ENCODE measurements at places on chromosomes 7 and 10.

GRCh38 chr10:133465191-133465949, 11.6 kb downstream of the SCART1 start:
- DNase-seq, result no peak

- DNase-seq, result peak; percentile 62
Measured at GRCh38 chr7:22885797-22886261, 63.2 kb upstream of the TOMM7 start.

DNA sequence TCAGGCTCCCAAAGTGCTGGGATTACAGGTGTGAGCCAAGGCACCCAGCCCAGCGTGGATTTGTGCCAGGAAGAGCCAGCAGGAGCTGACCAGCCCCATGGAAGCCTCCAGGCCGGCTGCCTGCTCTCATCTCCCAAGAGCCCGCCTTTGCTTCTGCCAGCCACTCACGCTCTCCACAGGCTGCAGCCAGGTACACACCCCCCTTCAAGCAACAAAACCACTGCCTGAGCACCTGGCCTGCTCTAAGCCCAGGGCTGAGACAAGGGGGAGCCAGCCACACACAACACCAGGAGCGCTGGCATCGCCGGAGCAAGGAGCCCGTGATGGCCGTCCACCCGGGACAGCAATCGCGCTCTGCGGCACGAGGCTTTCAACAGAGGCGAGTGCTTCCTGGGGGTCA, 34.5 kb downstream of the MAD1L1 start:
- no peak for DNase-seq

GRCh38 chr7:130452951-130453350, 12.1 kb upstream of the CEP41 start:
- no peak for DNase-seq

- no peak for DNase-seq
Measured at GRCh38 chr10:9781666-9782065, 1236.0 kb upstream of the CELF2 start.

GRCh38 chr10:78342827-78343653, 309.4 kb downstream of the RPS24 start:
- no peak for DNase-seq

DNA sequence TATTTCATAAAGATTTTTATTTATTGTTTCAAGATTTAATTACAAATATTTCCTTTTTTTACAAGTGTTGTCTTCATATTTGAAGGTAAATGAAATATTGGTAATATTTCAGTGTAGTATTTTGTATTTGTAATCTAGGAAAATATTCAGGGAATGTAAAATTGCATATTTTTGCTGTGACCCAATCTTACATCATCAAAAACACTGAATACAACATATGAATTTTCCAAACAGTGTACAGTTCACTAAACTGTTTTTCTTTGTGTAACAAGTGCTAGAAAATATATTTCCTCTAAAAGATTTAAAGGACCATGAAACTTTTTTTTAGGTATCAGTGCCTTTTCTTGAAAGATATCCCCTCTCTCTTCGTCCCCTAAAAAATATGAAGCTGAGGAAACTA, 251.9 kb upstream of the KCND2 start:
- DNase-seq, result no peak

DNA sequence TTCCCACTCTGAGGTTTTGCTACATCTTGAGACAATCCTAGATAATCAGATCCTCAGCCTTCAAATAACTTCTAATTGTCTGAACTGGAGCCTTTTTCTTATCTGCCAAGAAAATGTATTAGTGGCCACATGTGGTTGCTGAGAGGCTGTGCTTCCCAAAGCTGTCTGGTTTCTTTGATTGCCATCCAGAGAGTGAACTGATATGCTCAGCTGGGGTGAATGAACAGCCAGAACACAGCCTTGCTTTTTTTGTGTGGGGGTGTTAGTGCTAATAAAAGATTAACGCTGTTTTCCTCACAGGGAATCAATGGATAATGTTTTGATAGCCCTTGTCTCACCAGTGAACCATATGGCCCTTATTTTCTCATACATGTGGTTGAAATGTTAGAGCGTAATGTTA, 66.9 kb downstream of the BBS9 start:
- DNase-seq, result no peak

DNA sequence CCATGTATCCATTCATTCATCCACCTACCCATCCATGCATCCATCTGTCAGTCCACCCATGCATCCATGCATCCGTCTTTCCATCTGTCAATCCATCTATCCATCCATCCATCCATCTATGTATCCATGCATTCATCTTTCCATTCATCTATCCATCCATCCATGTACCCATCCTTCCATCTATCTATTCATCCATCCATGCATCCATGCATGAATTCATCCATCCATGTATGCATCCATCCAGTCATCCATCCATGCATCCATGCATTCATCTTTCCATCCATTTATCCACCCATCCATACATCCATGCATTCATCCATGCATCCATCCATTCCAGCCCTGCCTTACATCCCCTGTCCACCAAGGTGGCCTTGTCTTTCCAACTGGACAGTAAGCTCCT, 45.7 kb downstream of the SORCS3 start:
- DNase-seq, result no peak

DNA sequence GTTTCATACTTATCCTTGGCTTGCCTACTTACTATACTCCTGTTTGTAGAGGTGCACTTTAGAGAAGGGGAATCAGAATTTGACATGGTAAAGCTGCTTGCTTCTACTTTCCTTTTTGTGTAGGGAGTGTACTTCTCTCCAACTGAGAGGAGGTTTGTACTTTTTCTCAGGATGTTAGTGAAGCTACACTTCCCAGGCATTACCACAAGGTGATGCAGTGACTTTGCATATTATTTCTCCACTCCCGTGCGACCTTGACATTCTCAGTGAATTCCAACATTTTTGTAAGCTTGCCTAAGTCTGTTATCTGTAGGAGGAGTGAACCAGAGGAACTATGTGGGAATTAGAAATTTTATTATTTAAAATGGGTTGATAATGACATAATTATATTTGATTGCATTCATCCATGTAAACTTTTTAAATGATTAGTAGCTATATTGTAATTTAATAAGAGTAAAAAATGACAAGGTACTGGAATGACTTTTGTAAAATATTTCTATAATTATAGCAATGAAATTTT, 5.2 kb downstream of the TAX1BP1 start:
- DNase-seq, result no peak

DNA sequence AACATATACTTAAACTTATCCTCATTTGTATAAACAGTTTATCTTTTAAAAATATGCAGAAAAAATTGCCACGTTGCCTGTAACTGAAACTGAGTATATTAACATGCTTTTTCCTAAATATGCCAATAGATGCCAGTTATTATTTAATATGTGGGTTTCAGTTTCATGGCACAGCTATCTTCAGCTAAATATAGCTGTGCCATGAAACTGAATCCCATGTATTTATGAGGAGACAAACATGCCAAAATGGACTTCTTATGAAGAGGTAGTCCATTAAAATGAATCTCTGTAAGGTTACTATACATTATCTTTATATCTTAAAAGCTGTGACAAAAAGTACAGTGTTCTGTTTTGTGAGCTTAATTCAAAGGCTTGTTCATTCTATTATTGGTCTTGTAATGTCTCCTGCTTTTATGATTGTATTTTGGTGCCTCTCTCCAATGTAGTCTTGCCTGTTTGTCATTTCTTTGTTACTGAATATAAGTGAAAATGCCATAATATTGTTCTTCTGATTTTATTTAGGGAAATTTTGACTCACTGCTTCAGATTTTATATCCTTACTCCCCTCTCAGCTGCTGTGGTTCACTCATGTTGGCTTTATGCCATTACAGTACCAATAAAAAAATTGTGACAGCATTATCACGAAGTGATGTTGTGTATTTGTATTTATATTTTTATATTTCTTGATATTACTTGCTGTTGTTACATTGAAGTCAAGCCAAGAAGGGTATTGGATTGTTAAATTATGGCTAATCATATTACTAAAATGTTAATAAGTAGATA, 34.3 kb upstream of the CACNA2D1 start:
- no peak for DNase-seq

DNA sequence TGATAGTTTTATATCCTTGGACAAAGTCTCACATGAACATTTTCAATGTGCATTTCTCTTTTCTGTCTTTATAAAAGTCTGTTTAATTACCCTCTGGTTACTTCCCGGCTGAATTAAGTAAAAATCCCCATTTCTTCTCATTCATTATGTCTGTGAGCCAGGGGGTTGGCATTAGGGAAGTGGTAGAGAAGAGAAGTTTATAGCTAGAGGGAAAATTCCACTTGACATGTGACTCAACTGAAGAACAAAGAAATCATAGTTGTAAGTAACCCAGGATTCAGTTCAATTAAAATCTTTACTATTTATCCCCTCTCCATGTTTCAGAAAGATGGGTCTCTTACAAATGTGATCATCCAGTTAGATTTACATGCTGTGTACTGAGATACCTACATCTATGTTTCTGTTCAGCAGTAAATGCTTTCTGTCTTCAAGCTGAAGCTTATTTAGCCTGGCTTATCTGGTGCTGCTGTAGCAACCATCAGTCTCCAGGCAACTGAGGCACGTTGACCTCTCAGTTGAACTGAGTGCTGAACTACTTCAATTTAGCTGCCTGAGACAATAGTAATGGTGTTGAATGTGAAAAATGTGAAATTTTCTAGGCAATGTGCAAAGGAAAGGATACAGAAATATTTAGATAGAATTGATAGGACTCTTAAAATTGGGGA, 181.6 kb downstream of the MLLT10 start:
- no peak for DNase-seq

DNA sequence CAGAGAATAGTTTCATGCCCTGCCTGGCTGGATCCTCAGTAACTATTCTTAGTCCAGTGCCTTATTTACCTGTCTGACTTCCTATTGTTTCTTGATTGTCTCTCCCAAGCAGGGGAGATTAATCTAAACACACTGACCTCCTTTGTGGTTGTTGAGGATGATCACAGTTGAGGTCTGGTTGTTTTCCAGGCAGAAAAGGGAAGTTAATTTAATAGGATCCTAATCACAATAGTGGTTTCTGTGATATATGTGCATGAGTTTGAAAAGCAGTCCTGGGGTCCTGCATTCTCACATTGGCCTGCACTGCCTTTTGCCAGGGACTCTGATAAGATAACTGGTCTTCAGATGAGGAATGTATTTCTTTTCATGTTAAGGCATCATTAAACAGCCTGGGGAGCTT, 130.1 kb downstream of the SND1 start:
- DNase-seq, result no peak

- no peak for DNase-seq
Measured at GRCh38 chr7:137547485-137547884, 204.0 kb upstream of the PTN start.

GRCh38 chr7:158442260-158442659, 145.4 kb downstream of the PTPRN2 start:
- no peak for DNase-seq

- no peak for DNase-seq
Measured at GRCh38 chr10:122465401-122466040, 4.2 kb downstream of the HTRA1 start.

DNA sequence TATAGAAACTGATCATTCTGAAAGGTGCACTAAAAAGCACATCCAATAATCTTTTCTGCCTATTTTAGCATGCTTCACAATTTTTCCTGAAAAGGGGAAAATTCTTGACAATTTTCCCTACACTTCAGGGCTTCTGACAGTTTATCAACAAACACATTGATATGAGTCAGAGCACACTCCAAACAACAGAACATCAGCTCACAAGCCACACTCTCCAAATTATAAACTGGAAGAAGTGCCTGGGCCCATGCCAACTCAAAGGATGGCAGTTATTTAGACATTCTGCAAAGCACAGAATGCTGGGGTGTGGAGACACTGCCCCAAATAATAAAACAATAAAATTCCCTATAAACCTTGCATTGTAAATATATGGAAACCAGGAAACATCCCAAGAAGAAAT, 90.8 kb downstream of the ELAPOR2 start:
- no peak for DNase-seq

- peak; percentile 60 for DNase-seq
Measured at GRCh38 chr7:5701085-5701914, 80.2 kb downstream of the RNF216 start.

GRCh38 chr7:68724965-68725364, 873.3 kb upstream of the AUTS2 start:
- DNase-seq, result no peak

GRCh38 chr10:88499569-88500470, 83.3 kb downstream of the RNLS start:
- no peak for DNase-seq

DNA sequence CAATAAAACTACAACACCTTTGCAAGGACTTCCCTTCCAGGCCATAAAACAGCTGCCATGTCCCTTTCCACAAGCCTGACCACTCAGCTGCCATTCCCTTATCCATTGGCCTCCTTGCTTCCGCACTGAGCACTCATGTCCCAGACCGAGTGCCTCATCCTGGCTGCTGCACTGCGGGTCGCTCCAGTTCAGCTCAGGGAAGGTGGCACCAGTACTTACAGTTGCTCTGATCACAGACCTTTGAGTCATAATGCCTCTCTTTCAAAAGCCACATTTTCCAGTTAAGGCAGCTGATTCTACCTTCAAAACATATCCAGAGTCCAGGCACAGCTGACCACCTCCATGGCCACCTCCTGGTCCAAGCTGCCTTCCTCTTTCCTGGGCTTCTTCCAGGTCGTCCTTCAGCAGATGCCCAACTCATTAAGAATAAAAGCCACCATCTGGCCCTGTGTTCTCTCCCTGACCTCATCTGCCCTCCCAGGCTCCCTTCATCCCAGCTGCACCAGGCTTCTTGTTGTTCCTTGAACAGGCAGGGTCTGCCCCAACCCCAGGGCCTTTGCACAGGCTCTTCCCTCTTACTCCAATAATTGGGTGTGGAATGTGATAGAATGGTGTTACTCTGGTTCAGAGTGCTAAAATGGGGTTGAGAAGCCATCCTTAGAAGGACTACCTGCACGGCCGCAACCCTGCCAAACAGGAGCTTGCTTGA, 64.5 kb downstream of the RAMP3 start:
- DNase-seq, result no peak

DNA sequence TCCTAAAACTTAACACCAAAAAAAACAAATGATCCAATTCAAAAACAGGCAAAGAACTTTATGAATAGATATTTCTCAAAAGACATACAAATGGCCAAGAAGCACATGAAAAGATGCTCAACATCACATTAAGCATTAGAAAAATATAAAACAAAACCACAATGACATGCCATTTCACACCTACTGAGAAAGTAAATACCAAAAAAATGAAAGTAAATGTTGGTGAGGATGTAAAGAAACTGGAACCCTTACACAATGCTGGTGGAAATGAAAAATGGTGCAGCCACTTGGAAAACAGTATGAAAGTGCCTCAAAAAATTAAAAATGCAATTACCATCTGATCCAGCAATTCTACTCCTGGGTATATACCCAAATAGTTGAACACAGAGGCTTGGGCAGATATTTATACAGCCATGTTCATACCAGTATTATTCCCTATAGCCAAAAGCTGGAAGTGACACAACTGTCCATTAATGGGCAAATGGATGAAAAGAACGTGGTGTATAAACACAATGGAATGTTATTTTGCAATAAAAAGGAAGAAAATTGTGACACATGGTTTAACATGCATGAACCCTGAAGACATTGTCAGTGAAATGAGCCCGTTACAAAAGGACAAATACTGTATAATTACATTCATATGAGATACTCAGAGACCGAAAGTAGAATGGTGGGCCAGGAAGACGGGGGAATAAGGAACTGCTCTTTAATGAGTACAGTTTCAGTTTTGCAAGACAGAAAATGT, 89.0 kb downstream of the JMJD1C start:
- DNase-seq, result no peak

GRCh38 chr10:109976681-109977080, 31.1 kb upstream of the ADD3 start:
- DNase-seq, result no peak

Measured in stimulated activated CD4-positive, alpha-beta T cell treated with anti-CD3 and anti-CD28 coated beads, Interleukin-2, amount 100 ng/mL, for 4 hours (primary cell).